ENCODE measurements at places on chromosomes 1 and 21.

DNA sequence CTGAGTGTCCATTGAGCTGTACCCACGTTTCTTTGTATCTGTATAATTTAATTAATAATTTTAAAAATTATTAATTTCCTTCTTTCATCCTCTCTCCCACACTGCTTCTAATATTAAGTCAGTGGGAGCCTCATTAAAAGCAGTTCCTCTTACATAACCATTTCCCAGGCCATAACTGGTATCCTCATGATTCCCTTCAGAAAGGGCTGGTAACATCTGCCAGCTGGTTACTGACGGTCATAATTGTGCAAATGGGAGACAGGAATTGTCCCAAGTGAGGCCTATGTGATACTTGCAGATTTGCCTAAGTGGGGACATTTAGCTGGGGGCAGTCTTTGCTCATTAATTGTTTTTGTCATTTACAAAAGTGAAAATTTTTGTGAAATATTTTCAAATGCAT is 69.0 kb upstream of the SPAG17 start:
- DNase-seq = no peak

GRCh38 chr1:218048828-218049420 is 236.2 kb upstream of the RRP15 start:
- no peak for DNase-seq

GRCh38 chr21:21387916-21388315 is 389.7 kb downstream of the NCAM2 start:
- no peak for DNase-seq

- DNase-seq = no peak
Measured at GRCh38 chr1:11807133-11807532, 1.1 kb downstream of the CLCN6 start.

GRCh38 chr21:35354078-35354477 is 305.0 kb upstream of the RUNX1 start:
- no peak for DNase-seq

DNA sequence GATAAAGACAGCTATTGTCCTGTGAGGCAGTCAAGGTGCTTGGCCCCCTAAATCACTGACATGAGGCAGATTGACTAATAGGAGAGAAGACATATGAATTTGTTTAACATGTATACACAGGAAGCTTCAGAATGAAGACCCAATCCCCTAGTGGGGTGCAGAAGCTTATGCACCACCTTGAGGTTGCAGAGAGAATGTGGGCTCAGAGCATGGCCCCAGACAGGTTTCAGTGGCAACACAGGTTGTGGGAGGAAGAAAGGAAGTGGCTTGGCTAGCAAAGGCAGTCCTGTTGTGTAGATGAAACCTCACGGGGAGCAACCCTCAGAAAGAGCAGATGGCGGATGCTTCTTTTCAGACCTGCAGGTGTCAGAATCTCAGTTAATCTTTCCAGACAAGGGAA is 37.0 kb upstream of the PARP1 start:
- DNase-seq = peak; percentile 89

GRCh38 chr1:28885977-28886730 is 28.2 kb upstream of the EPB41 start:
- peak; percentile 3 for DNase-seq

DNA sequence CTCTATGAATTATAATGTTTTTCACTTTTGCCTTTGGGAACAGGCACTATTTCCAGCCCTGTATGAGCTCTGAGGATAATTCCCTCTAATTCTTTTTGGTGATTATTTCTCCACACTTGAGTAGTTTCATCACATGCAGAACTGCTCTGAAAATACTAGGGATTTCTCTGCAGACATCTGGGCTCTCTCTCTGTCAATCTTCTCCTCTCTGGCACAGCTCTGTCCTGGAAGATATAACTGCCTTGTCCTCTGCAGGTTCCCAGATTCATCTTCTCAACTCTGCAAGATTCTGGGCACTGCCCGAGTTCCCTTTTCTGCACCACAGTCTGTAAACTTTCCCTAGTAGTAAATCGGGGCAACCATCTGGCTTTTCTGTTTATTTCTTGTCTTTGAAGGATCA is 131.3 kb upstream of the FMN2 start:
- no peak for DNase-seq

DNA sequence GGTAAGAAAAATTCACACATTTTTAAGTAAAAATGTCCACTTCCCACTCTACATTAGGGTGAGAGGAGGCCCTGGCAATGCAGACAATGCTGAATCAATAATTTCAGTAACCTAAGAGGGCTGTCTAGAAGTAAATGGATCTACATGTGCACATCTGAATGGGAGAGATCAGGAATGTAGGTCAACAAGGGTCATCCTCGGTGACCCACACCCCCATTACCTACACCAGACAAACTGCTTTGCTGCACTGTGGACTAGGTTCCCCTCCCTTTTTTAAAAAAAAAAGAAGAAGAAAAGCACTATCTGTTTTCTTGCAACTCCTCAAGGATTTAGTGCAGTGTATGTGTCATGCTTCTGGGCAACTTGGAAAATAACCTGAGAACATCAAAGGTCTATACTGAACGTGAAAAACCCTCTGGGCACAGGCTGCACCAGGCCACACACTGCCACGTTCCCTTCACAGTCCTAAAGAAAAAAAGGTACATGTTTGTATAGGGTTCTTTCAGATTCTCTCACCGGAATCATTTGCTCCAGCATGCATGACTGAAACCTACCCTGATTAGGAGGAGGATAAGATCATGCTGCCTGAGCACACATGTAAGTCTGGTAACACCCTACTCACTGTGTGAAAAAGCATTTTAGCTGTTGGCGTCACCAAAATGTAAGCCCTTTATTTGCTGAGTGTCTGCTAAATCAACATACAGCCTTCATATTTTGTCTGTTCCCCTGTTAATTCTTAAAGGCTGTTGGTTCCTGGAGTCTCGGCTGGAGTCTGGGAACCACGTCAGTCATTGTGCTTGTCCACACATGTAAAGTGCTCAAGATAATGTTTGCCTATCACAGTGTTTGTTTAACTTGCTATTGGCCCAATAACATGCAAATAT is 341.0 kb downstream of the SMYD3 start:
- DNase-seq = no peak

DNA sequence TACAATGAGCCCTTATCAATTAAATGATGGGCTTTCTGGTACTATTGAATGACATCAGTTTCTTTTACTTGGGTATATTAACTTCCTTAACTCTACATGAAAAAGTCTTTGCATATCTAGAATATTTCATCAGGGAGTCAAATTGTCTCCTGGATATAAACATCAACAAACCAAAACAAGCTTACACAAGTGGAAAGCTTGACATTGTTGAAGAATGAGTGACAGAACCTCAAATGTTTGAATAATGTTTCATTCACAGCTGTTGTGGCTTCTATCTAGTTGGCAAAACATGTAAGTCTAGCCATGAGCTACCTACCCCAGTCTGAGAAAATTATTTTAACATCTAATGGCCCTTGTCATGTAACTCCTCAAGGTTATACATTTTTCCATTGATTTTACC is 604.8 kb upstream of the ADAMTS5 start:
- no peak for DNase-seq

DNA sequence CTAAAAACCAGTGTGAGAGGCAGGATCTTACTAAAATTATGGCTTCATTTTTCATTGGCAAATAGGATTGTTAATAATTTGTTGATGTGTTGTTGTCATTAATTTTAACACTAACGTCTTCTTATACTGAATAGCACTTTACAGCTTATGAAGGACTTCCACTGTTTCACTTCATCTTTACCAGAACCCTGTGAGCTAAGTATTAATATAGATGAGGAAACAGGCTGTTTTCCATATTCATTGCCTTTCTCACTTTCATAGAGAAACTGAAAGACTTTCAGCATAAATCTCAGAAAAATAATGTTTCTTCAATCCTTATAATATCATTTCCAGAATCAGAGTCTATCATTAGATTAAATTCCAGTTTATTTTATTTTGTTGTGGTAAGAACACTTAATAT is 8.5 kb downstream of the MAP10 start:
- no peak for DNase-seq
